ENCODE measurements at places on chromosomes 16 and 17. TPM values are rescaled to one million over a fixed set of nuclear protein-coding genes. Genes with fewer than 3 reads are reported as not detected.

Gene TP53TG3F
- polyA plus RNA-seq, result not detected

Gene TANC2
- 35.9 TPM for polyA plus RNA-seq

Gene EPN3
- polyA plus RNA-seq, result not detected

Gene NUPR1
- 5.8 TPM for polyA plus RNA-seq

Gene GINS2
- polyA plus RNA-seq, result not detected

Gene KRT35
- polyA plus RNA-seq, result not detected

Gene GCGR
- polyA plus RNA-seq, result not detected

Gene VTN
- polyA plus RNA-seq, result not detected

Gene CBX8
- polyA plus RNA-seq, result 0.27 TPM

Gene TMEM98
- polyA plus RNA-seq, result 1.1 TPM

Gene TBC1D3H
- 0.18 TPM for polyA plus RNA-seq

Gene NPIPA2
- 1.1 TPM for polyA plus RNA-seq

Gene PRSS8
- not detected for polyA plus RNA-seq

Gene MRPS23
- 103 TPM for polyA plus RNA-seq

Gene DPEP1
- not detected for polyA plus RNA-seq

Gene PTGES3L
- not detected for polyA plus RNA-seq

Gene RAMP2
- 0.64 TPM for polyA plus RNA-seq

Gene DOC2A
- polyA plus RNA-seq, result 2.3 TPM

Gene KRT16
- 0.52 TPM for polyA plus RNA-seq

Gene MYO15A
- 0.70 TPM for polyA plus RNA-seq

Gene PDILT
- not detected for polyA plus RNA-seq

Gene BCO1
- not detected for polyA plus RNA-seq

Gene CIBAR2
- not detected for polyA plus RNA-seq

Gene CES1
- not detected for polyA plus RNA-seq

Gene SLC16A6
- polyA plus RNA-seq, result 6.4 TPM

Gene MMP2
- polyA plus RNA-seq, result 1.8 TPM

Gene SCGB1C2
- polyA plus RNA-seq, result not detected

Gene KRTAP4-6
- not detected for polyA plus RNA-seq

Gene GRAP
- polyA plus RNA-seq, result not detected

Gene SKAP1
- polyA plus RNA-seq, result not detected

Gene CDK3
- polyA plus RNA-seq, result 1.8 TPM

Gene SOX8
- 0.13 TPM for polyA plus RNA-seq

Gene LGALS9B
- not detected for polyA plus RNA-seq

Gene SPN
- polyA plus RNA-seq, result not detected

Gene SLC13A5
- 1.5 TPM for polyA plus RNA-seq

Gene HAS3
- polyA plus RNA-seq, result 0.11 TPM

Gene TNP2
- not detected for polyA plus RNA-seq

Gene ZSCAN10
- not detected for polyA plus RNA-seq

Gene CCL1
- polyA plus RNA-seq, result not detected

Gene TMEM92
- polyA plus RNA-seq, result not detected

Gene HOXB8
- polyA plus RNA-seq, result not detected

Gene TBC1D3L
- not detected for polyA plus RNA-seq

Gene GAST
- not detected for polyA plus RNA-seq
